AG09309 (cell line): ENCODE measurements at places on chromosomes 11 and 22.

DNA sequence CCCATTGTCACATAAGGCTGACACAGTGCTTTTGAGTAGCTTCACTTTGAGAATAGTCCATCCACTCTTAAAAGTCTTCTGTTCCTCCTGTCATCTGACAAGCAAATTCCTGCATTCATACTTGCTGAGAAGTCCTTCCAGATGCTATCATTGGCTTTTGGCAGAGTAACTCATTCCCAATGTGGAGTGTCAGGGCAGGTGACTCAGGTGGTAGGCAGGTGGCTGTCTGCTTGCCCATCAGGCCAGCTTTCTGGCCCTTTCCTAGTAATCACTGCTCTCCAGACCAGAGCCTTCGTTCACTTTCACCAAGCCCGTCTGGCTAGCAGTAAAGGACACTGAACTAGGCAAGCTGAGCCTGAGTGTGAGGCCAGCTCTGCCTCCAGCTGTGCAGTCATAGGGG lies 162.5 kb upstream of the CCDC90B start:
- DNase-seq, result no peak

GRCh38 chr22:20644071-20644642 lies 129.8 kb upstream of the SERPIND1 start:
- DNase-seq, result no peak

DNA sequence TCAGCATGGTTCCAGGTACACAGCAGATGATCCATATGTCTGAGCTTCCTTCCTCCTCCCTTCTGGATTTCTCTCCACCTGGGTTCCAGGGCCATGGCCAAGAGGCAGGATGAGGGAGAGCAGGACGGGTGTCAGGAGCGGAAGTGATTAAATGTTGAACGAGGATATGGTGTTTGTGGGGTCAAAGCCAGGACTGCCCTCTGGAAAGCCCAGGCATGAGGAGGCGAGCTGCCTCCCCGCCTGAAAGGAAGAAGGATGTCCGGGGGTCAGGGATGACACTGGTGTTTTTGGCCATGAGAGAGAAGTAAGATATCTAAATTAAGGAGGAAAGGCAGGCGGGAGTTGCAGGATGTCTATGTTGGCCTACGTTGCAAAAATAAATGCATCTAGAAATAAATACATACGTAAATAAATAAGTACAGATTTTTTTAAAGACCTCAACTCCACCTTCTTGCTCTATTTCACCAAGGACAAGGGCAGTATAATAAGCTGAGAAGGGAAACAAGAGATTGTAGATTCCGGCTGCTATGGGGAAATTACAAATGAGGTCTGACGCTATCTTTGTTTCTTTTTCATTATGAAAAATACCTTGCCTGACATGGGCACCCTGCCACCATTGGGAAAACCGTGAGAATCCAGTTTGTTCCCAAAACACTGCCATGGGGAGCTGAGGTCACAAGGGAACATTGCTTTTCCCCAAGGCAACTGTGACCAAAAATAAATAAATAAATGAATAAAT lies 27.6 kb upstream of the LIPT2 start:
- DNase-seq, result no peak

- peak; percentile 51 for DNase-seq
Measured at GRCh38 chr11:6498121-6498520, 1.0 kb downstream of the DNHD1 start.
